ENCODE measurements at places on chromosomes 5 and 9.

- DNase-seq = no peak
Observed at GRCh38 chr5:103560826-103561225, 1.8 kb downstream of the NUDT12 start.

GRCh38 chr5:56094579-56095361 lies 100.0 kb upstream of the IL6ST start:
- no peak for DNase-seq

DNA sequence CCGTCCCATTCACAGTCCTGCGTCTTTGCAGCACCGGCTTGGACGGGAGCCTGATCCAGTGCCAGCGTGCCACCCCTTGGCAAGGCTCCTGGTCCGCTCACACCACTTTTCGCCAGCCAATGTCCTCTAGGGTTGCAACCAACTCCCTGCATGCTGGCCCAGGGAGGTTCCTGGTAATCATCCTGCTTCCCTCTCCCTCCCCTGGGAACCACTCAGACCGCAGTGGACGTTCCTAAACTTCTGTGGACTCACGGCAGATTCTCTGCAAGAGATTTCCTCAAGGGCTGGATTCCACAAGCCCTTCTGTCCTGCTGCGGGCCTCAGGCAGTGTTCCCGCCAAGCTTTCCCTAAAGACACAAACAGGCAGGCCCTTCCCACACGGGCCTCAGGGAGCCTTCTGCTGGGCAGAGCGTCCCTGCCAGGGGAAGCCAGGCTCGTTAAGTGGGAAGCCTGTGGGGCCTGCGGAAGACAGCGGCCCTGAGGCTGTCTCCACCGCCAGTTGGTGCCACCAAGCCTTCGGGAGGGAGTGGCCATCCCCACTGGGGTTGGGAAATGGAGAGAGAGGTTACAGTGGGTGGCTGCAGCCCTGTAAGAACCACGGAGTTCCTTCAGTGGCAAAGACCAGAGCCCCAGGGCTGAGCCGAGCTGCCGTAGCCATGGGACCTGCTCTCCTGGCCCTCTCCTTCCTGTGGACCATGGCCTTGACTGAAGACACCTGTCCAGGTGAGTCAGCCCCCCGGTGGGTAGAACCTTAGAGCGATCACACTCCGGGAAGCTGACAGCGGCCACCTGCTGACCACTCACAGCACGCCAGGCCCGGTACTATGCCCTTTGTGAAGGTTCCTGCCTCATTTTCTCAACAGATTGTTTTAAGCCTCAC lies 16.4 kb upstream of the FCN2 start:
- no peak for DNase-seq

- DNase-seq = no peak
Observed at GRCh38 chr5:113202287-113202686, 225.7 kb downstream of the DCP2 start.

DNA sequence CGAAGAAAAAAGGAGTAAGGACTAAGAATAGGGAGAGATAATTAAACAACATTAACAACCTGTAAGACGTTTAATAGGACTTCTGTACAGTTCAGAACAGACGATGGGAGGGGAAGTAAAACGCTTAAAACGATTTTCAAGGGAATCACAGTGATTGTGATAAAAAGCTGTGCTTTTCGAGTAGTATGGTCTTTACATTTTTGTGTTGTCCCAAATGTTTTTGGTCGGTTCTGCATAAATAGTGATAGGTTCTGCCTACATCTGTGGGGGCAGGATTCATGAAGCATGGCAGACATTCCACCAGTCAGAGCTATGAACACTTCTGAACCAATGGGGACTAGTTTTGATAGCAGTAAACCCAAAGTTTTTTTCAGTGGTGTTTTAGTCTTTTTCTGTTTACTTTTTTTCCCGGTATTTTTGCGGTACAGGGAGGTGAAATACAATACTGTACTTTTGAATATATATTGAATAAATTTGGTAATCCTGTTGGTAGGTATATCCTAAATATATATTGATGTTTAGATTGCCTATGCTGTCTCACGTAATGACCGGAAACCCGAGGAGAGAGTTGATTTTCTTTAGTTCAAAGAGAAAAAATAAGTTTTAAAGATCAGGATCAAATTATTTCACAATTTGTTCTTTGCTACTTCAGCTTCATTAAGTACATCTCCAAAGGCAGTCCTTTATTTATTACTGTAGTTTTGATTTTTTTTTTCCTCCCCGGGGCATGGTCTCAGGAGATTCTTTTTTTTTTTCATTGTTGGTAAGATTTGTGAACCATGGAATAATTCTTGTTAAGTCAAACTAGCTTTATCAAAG lies 1.3 kb downstream of the ERBIN start:
- no peak for DNase-seq

DNA sequence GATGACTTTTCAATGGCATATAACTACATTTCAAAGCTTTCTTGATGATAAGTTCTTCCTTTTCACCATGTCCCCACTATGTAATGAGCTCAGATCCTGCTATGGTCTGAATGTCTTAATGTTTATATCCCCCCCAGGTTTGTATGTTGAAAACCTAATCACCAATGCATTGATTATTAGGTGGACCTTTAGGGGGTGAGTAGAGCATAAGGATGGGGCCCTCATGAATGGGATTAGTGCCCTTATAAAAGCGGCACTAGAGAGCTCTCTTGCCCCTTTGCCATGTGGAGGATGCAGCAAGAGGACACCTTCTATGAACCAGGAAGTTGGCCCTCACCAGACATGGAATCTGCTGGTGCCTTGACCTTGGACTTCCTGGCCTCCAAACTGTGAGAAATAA lies 316.8 kb downstream of the ARHGEF28 start:
- no peak for DNase-seq

GRCh38 chr9:125835655-125836054 lies 88.5 kb downstream of the PBX3 start:
- DNase-seq = no peak

DNA sequence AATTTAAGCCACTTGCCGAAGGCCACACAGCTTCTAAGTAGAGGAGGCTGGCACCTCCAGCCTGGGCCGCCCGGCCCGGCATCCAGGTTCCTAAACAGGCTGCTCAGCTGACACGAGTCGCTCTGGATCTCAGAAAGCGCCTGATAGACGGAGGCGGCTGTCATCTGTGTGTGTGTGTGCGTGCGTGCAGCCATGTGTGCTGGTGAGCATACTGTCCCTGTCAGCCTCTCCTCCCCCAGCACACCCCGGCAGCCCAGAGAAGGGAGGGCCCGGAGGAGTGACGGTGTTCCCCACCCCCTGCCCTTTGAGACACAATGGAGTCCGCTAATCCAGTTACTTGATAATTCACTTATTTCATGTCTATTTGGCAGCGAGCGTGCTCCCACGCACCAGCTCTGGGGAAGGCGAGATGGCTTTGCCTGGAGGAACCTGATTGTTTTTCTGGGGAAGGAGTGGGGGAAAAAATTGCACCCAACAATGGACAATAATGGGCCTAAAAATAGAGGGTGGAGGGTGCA lies 20.0 kb downstream of the NTNG2 start:
- no peak for DNase-seq

GRCh38 chr5:93724791-93725190 lies 16.6 kb downstream of the POU5F2 start:
- DNase-seq = no peak

DNA sequence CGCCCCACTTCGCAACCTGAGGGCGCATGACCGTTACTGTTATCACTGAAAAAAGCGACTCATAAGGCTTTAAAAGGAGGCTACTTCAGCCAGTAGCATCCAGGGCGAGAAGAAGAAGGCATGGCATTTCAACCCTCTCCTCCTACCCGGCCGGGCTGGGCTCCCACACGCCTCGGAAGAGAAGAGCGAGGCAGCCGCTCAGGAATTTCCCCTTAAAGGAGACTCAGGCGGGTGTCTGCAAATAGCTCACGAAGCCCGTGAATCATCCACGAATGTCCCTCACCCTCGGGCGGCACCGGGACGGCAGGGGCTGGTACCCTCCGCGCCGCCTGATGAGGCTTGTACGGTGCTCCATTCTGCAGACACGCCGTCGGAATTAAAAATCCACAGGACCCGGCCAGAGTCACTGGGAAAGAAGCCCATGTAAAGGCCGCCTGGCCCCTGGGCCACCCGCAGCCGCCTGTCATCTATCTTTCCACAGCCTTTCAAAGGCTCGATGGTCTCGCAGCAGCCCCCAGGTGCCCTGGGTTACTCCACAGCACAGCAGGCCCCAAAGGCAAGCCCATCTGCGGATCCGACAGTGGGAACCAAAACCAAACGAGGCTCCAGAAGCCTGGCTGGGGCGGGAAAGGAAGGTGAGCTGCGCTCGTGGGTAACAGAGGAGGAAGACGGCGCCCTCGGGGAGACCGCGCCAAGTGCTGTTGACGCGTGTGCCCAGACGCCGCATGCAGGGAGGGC lies 11.8 kb downstream of the SLC12A7 start:
- no peak for DNase-seq

DNA sequence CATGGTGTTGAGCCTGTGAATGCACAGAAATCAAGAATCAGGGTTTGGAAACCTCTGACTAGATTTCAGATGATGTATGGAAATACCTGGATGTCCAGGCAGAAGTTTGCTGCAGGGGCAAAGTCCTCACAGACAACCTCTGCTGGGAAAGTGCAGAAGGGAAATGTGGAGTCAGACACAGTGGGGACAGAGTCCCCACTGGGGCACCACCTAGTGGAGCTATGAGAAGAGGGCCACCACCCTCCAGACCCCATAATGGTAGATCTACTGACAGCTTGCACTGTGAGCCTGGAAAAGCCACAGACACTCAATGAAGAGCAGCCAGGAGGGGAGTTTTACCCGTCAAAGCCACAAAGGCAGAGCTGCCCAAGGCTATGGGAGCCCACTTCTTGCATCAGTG lies 181.9 kb upstream of the SEMA6A start:
- no peak for DNase-seq

DNA sequence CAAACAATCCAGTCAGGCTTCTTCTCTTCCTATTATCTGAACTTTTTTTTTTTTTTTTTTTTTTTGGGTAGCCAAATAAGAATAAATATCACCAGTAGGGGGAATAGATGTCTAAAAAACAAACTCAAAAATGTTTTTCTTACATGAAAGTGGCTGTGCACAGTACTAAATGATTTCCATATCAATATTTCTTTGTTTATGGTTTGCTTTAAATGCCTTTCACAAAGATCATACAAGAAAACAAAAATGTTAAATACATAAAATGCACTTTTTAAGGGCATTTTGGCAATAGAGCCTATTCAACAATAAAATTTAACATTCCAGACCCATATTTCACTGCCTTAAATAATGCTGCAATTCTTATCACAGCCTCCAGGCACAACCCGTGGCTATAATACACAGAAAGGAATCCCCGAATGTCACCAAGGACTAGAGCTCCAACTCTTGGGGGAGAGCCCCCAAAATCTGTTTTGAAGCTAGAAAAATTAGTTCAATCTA lies 91.1 kb upstream of the TBCA start:
- DNase-seq = no peak

- no peak for DNase-seq
Observed at GRCh38 chr5:57429513-57430120, 53.0 kb downstream of the ACTBL2 start.

GRCh38 chr5:124590686-124591085 lies 155.8 kb downstream of the ZNF608 start:
- no peak for DNase-seq

GRCh38 chr5:81316571-81316970 lies 15.2 kb downstream of the ZCCHC9 start:
- no peak for DNase-seq

DNA sequence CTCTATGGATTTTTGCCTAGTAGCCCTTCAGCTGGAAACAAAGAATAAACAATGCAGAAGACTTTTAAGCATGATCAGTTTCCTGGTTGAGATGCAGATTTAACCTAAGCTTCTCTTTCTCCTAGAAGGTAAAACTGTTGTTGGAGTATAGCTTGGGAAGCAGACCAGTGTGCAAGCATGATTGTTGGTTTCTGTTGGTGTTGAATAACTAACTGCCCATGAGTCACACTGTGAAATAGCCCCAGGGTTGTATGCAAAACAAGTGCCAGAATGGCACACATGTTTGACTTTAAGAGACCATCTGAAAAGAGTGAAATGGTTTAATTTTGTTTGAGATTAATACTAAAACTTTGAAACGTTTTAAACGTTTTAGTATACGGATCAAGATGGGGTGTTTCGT lies 227.1 kb downstream of the ARHGEF28 start:
- no peak for DNase-seq

DNA sequence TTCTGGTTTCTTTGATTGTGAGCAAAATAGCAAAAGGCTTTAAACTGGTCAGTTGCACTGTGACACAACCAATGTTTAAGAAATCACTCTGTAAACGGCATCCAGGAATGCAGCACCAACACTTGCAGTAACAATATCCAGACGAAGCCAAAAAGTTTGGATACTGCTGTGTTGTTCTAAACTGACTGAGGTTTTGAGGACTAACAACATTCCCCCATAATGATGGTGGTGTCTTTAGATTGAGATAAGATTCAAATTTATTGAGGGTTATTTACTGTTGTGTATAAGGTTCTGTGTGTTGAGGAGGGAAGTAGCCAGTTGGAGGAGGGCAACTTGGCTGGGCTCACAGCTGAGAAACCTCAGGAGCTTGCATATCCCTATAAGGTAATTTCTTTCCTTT lies 353.6 kb downstream of the BNC2 start:
- DNase-seq = no peak

GRCh38 chr5:135467871-135468485 lies 15.8 kb upstream of the TIFAB start:
- no peak for DNase-seq

GRCh38 chr5:165805756-165806155 lies 2300.3 kb downstream of the MAT2B start:
- DNase-seq = no peak

- DNase-seq = no peak
Observed at GRCh38 chr5:6222121-6222520, 156.2 kb downstream of the MED10 start.

- no peak for DNase-seq
Observed at GRCh38 chr5:56323505-56323904, 90.4 kb upstream of the ANKRD55 start.

- DNase-seq = no peak
Observed at GRCh38 chr9:37914701-37915358, 10.9 kb upstream of the SLC25A51 start.

GRCh38 chr5:100647461-100648230 lies 112.5 kb downstream of the FAM174A start:
- no peak for DNase-seq

GRCh38 chr9:27367921-27368315 lies 71.0 kb upstream of the EQTN start:
- DNase-seq = no peak

DNA sequence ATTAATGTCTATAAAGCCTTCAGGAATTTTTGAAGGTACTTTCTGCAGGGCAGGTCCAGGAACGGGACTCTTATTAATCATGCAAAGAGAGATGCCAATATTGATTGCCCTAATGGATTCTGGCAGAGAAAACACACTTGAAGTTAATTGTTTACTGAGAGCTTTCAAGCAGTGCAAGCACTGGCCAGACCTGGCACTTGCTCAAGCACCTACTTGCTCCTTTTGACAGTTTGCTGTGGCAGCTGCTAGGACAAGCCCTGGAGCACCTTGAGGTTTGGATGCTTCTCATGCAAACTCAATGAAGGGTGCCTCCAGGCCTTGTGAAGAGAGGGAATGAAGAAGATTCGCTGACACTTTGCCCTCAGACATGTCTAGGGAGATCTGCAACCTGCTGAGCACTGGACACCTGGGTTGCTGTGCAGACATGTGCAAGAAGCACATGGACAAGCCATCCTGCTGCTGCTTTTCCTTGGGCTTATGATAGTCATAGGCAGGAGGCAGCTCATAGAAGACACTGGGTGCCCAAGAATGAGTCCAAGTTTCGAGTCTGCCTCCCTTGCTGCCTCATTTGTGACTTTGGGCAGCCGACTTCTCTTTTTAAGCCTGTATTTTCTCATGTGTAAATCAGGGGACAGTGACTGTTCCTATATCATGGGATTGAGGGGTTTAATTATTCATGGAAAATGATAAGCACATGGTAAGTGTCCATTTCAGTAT lies 88.8 kb upstream of the EQTN start:
- no peak for DNase-seq

GRCh38 chr9:70411121-70411929 lies 3.1 kb downstream of the KLF9 start:
- no peak for DNase-seq
